Activated CD8-positive, alpha-beta T cell treated with anti-CD3 and anti-CD28 coated beads, Interleukin-2, amount 10 ng/mL, durations not matched to agents 7 days and 5 days (primary cell): ENCODE measurements at places on chromosomes 16 and 17. TPM values are rescaled to one million over a fixed set of nuclear protein-coding genes. Genes with fewer than 3 reads are reported as not detected.

MARVELD3 gene
- total RNA-seq: not detected

C1QTNF8 gene
- total RNA-seq: not detected

MFSD11 gene
- total RNA-seq: 22.8 TPM

ACAP1 gene
- 605 TPM for total RNA-seq

KCNG4 gene
- total RNA-seq: not detected

ABHD15 gene
- total RNA-seq: 21.1 TPM
